ENCODE measurements at places on chromosomes 1 and 21. TPM values are rescaled to one million over a fixed set of nuclear protein-coding genes. Genes with fewer than 3 reads are reported as not detected.

The RORC gene
- total RNA-seq: not detected

The GBP4 gene
- total RNA-seq: 0.77 TPM

The COL8A2 gene
- 12.5 TPM for total RNA-seq

The KCNH1 gene
- 0.22 TPM for total RNA-seq

The ST6GALNAC3 gene
- 0.44 TPM for total RNA-seq

The TEX38 gene
- total RNA-seq: not detected

The S100PBP gene
- total RNA-seq: 70.5 TPM

The COL24A1 gene
- 1.3 TPM for total RNA-seq

The LCE2C gene
- not detected for total RNA-seq

The GBP7 gene
- 0.12 TPM for total RNA-seq

The PLA2G2C gene
- total RNA-seq: under 0.01 TPM

The COL16A1 gene
- 50.2 TPM for total RNA-seq

The SPRR2G gene
- total RNA-seq: not detected

The CZIB gene
- total RNA-seq: 50.9 TPM

The TCP10L gene
- under 0.01 TPM for total RNA-seq

The LEFTY2 gene
- not detected for total RNA-seq

The LIPI gene
- not detected for total RNA-seq

The ITLN2 gene
- not detected for total RNA-seq

The CLIC4 gene
- total RNA-seq: 449 TPM

The TMEM82 gene
- not detected for total RNA-seq

The PAPPA2 gene
- 9.4 TPM for total RNA-seq

The CD247 gene
- not detected for total RNA-seq

The RAB42 gene
- 3.2 TPM for total RNA-seq

The RBM11 gene
- 0.12 TPM for total RNA-seq

The CLSTN1 gene
- total RNA-seq: 138 TPM

The PTAFR gene
- total RNA-seq: 0.33 TPM

The RYR2 gene
- total RNA-seq: not detected

The NBPF3 gene
- total RNA-seq: 31.9 TPM

The CADM3 gene
- total RNA-seq: 0.22 TPM

The CD48 gene
- under 0.01 TPM for total RNA-seq

The SYT6 gene
- not detected for total RNA-seq

Data from uterine smooth muscle cell (primary cell).